ENCODE measurements at places on chromosomes 7 and 10.
A peak's percentile ranks its signal among the peaks of the same experiment; 100 is the strongest.

- DNase-seq: no peak
Measured at GRCh38 chr10:29751240-29751639, 116.5 kb upstream of the SVIL start.

DNA sequence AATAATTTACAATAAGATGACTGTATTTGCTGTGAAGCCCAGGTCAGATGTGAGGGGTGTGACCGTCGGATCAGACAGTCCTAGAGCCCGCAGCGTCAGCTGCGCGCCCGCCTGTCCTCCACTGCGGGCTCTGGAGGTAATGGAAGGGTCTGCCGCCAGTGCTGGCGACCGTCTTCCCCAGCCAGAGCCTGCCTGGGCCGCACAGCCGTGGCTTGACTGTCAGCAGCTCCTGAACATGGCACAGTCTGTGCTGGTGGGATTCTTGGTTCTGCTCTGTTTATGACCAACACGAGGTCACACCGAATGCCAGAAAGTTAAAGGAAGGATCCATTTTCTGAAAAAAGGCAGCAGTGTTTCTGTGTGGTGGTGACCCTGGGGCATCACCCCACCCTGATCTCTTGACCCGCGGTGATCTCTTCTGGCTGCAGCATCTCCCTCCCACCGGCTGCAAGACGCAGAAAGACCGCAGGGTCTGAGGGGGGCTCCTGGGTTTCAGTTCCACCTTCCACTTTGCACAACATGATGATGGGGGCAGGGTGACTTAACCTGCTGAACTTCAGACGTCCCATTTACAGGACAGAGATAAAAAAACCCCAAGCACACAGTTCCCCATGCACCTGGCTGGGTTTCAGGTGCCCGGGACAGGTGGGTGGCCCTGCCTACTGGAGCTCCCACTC, 103.7 kb downstream of the DNAJB6 start:
- no peak for DNase-seq

GRCh38 chr7:18496341-18496700, 772 bp downstream of the HDAC9 start:
- no peak for DNase-seq

DNA sequence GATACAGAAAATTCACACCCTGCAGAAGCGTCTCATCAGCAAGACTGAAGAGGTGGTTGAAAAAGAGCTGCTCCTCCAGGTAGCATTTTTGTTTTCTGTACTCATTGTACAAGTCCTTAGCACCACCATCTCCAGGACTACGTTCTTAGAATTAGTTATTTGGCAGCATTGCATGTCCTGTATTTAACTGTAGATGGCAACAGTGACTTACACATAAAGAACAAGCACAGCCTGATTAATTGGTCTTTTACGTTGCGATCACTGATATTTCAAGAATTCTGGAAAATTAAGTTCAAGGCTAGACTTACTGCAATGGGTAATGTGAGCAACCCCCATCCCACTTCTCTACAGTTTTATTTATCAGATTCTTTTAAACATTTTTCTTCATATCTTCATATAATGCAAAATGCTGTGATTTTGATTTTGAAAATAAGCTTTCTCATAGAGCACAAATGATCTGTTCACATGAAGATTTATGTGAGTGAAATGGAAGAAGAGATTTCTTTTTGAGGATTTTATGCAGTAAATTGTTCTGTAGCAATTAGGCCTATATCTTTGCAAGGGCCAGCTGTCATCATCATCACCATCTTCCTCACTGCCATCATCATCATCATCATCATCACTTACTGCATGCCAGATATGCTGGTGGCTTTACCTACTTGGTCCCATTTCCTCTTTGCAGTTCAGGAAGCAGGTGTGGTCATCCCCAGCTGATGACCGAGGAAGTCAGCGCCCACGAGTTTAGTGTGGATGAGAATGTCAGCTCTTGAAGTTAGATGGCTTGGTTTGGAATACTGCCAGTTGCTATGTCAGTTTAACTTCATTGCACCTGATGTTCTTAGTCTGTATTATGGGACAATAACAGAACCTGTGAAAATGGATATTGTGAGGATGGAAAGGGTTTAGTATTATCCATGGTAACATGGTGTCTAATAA, 53.4 kb downstream of the CFAP58 start:
- DNase-seq: peak; percentile 6

DNA sequence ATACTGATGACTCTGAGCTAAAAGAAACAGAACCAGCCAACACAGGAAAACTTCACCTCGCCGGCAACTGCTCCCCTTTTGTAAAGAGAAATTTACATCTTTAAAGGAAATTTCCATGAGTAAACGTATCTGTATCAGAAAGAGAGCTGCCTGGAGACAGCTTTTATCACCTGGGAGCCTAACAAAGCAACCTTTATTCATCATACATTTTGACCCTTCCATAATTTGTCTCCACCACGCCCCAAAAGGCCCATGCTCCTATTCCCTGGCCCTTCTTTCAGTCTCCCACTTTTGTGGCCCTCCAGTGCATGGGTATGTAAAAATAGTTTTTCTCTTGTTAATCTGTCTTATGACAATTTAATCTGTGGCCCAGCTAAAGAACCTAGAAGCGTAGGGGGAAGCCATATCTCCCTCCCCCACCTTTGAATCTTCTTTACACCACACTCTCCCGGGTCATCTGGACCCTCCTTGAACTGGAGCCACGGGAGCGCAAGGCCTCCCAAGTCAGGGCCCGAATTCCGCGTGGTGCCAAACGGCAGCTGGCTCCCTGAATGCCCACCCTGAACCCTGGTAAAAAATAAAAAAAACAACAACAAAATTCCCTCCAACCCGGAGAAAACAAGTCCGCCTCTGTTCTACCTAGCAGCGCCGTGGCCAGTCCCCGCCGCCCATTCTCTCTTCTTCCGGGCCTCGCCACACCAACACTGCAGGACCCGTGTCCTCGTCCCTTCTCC, 15.4 kb upstream of the FKBP9 start:
- DNase-seq: no peak

GRCh38 chr10:131065673-131066305, 245.7 kb downstream of the TCERG1L start:
- no peak for DNase-seq

- no peak for DNase-seq
Measured at GRCh38 chr10:92156874-92157773, 133.8 kb downstream of the CPEB3 start.

DNA sequence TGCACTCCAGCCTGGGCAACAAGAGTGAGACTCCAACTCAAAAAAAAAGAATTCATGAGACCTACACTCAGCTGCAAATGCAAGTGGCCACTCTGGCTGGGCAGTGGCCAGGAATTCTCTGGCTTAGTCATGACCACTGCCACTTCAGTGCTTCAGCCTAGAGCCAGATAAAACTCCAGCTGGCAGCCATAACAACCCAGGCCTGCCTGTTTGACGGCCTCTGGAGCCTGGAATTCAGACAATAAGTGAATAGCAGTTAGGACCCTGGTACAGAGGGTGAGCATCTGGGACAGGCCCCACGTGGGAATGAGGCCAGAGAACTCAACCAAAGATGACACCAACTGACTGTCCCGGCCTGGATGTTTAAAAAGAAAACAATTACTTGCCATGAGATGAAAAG, 18.9 kb downstream of the RCC1L start:
- DNase-seq: peak; percentile 85

DNA sequence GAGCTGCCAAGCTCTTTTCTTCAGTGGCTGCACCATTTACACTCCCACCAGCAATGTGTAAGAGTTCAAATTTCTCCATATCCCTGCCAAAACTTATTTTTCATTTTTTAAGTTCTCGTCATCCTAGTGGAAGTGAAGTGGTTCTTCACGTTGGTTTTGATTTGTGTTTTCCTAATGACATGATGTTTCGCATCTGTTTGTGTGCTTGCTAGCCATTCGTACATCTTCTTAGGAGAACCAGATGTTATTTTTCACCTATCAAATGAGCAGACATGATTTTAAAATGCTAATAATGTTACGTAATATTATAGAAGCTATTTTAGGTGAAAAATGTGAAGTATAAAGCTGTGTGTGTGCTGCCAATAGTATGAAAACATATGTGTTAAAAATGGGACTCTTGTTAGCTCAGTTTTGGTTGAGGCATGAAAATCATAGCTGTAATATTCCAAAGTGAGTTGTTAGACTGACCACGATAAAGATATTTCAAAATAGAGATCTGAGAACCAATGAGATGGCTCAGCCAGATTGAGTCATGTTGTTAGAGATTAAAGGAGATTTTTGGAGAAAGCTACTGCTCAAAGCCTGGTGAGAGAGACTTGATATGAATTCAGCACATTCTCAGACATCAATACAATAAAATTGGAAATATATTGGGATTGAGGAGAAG, 25.9 kb upstream of the GALNT11 start:
- no peak for DNase-seq

DNA sequence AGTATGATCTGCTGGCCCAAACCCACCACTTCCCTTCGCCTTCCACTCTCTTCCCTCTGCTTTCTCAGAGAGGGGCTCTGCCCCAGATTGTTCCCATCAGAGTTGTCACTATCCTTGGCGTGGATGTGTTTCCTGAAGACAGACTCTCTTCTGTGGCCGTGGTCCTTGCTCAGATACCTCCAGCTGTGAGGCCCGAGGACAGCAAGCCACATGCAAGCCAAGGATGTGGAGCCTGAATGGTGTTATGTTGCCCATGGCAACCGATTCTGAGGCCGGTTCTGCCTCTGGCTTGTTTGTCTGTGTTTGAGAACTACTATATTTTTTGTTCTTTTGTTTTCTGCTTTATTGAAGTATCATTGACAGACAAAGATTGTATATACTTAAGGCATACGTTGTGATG, 247.4 kb upstream of the PODXL start:
- DNase-seq: no peak

DNA sequence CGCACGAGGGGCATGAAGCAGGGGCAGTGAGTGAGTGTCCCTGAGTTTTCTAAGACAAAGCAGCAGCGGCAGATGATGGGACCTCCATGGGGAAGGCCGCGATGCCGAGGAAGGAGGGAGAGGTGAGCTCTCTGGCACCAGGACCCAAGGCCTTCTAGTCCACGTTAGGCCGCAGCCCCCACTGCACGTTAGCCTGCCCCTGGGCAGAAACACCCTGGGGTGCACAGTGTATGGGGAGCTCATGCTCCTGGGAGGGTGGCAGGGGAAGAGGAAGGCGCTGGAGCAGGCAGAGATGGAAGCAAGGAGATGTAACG, 97.3 kb upstream of the IKZF1 start:
- DNase-seq: no peak

DNA sequence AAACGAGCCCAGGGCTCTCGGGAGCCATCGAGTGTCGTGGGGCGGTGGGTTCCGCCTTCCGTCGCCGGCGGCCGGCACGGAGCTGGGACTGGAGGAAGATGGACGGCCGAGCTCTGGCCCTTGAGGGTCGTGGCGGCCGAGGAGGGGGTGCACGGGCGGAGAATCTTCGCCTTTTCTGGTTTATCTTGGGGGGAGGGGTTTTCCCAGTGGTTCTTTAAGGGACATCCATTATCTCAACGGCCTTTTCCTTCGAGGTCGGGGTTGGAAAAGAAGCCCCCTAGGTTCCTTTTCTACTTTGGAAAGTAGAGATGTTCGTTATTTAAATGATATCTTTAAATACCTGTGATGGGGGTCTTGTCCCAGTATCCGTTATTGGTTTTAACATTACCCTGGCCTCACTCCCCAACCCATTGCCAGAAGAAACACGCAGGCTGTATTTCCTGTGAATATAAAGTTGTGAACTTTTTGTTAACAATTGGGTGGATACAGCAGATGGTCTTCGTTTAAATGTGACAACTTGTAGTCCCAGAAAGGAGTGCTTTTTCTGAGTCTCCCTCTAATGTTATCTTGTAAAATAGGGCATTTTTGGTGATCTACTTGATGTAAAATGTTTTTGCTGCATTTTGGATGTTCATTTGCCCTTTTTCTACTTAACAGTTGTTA, 765 bp downstream of the CCAR1 start:
- DNase-seq: peak; percentile 7

All from H54 (cell line).